ENCODE measurements at places on chromosomes 7 and 10.

DNA sequence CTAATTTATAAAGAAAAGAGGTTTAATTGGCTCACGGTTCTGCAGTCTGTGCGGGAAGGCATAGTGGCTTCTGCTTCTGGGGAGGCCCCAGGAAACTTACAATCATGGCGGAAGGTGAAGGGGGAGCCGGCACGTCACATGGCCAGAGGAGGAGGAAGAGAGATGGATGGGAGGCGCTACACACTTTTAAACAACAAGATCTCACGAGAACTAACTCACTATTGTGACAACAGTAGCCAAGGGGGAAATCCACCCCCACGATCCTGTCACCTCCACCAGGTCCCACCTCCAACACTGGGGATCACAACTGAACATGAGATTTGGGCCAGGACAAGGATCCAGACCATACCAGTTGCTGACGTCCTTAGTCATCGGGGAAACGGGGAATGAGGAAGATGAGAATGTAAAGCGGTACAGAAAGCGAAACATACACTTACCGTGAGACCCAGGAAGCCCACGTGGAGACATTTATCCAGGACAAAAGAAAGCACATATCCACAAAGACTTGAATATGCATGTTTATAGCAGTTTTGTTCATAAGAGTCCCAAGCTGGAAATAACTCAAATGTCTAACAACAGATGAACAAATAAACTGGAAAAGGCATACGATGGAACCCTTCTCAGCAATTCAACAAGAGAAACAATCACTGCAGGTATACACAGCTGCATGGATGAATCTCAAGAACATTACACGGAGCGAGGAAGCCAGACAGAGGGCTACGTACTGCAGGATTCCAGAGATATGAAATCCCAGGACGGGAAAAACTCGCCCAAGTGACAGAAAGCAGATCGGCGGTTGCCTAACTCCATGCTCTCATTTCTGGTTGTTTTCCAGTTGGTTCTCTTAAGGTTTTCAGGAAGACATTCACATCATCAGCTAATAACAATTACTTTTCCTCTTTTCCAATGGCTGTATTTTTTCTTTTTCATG is 26.2 kb upstream of the INPP5A start:
- no peak for DNase-seq

DNA sequence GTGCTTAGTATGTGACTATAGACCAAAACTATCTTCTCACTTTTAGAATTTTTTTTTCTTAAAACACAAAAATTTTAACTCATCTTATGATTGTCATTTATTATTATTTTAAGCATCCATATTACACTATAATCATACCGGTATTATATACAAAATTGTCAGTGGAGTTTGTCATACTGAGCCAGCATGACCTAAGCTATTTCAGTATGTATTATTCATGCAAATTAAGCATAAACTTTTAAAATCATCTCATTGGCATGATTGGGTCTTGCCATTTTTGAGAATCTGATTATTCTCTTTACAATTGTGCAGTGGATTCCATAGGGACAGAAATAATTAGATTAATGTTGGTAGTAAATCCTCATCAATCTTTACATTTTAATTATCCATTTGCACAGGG is 46.2 kb upstream of the STMP1 start:
- DNase-seq = no peak

GRCh38 chr7:157248659-157249058 is 88.1 kb upstream of the DNAJB6 start:
- DNase-seq = no peak

- DNase-seq = no peak
Measured at GRCh38 chr10:119242186-119242585, 34.8 kb downstream of the GRK5 start.

DNA sequence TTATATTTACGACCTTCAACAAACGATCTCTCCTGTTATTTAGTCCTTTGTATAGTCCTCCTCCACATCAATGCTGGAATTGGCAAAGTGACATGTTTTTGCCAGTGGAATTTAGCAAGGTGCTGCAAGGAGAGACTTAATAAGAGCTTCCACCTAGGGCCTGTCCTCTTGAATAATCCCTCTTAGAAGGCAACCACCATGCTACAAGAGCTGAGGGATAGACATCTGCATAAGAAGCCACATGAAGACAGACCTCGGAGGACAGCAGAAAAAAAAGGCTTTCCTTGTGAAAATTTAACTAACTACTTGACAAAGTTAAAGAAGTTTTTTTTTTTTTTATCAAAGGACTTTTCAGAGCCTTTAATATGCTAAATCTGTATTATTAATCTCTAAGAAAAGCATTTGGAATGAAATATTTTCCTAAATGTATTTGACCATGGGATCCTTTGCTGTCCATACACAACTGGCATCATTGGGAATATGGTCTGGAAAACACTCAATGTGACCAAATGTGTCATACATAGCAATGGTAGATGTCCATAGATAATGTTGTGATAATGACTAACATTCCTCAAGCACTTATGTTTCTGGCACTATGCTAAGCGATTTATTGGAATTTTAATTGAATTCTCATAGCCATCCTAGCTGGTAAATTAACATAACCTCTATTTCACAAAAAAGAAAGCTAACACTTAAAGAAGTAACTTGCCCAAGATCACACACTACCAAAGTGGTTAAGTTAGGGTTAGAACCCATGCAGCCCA is 13.2 kb downstream of the HYCC1 start:
- DNase-seq = no peak

- no peak for DNase-seq
Measured at GRCh38 chr7:130740606-130741005, 6.6 kb upstream of the KLF14 start.

GRCh38 chr7:155962191-155962967 is 150.1 kb upstream of the SHH start:
- DNase-seq = peak; percentile 19

DNA sequence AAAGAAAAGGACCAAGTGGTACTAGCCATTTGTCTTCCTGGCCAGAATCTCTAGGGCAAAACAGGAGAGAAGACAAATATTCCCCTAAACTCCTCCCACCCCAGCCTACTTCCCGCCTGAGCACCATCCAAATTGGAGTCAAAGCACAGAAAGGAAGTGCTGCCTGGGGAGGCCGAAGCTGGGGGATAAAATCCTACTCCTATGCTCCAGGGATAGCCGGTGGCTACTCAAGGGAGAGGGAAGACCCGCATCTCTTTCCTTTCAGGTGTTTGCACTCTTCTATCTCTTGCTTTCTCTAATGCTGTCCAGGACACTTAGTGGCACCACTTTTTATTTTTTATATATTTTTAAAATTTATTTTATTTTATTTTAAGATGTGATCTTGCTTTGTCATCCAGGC is 7.1 kb upstream of the DUSP5 start:
- no peak for DNase-seq

GRCh38 chr10:43344051-43344450 is 27.4 kb upstream of the FXYD4 start:
- no peak for DNase-seq

GRCh38 chr10:43808136-43808535 is 159.5 kb upstream of the ZNF32 start:
- DNase-seq = no peak

DNA sequence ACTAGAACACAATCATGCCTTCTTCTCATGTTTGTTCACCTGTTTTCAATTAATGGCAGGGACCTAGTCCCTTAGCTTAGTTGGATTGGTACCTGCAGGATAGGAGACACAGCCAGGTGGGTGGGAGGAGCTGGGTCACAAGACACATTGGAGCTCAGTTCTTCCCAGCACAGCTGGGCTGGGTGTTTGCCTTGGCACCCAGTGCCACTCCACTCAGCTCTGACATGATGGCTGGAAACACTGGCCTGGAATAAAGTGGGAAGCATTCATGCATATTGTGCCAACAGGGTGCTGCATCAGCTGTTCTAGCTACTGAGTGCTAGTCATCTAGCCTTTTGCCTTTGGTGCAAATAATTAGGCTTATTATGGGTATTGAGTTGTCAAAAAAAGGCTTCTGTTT is 226.1 kb downstream of the PTEN start:
- DNase-seq = no peak

- DNase-seq = no peak
Measured at GRCh38 chr10:52459097-52459496, 145.0 kb downstream of the DKK1 start.

- no peak for DNase-seq
Measured at GRCh38 chr10:95247200-95247880, 43.5 kb downstream of the PDLIM1 start.

Data from activated CD4-positive, alpha-beta T cell treated with anti-CD3 and anti-CD28 coated beads for 24 hours (primary cell).